NCI-H1092 treated with DMSO at 0.1 percent for 48 hours (cell line): ENCODE measurements at places on chromosomes 2 and 18.

- no peak for DNase-seq
These were observed 77.2 kb upstream of the HPCAL1 start for GRCh38 chr2:10225291-10226037.

DNA sequence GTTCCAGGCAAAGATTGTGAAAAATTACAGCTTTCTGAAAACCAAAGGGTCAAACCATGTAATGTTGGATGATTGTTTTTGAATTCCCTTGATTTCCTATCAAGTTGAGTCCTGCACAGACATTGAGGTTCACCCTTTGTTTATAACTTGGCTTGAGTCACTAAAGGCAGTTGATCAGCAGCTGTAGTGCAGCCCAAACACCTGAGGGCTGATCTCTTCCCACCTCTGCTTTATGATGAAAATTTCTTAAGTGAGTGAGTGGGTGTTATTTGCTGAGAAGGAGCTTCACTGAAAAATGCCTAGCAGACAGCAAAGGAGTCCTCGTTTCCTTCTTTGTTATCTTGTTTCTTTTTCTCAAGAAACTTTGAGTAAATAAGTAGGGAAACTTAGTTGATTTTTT lies 31.9 kb upstream of the BMPR2 start:
- no peak for DNase-seq

DNA sequence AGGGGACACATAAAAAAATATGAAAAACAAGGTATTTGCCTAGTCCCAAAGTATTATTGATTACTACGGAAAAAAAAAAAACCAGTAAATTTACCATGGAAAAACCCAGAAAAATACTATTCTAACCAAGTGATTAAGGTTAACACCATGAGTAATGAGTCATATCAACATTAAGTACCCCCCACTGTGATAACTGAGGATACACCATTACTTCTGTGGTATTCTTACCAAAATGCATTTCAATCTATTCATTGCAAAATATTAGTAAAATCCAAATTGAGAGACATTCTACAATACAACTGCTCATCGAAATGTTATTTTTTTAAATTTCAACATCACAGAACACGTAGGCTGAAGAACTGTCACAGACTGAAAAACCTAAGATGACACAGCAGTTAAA lies 669.8 kb downstream of the ZEB2 start:
- DNase-seq, result no peak

DNA sequence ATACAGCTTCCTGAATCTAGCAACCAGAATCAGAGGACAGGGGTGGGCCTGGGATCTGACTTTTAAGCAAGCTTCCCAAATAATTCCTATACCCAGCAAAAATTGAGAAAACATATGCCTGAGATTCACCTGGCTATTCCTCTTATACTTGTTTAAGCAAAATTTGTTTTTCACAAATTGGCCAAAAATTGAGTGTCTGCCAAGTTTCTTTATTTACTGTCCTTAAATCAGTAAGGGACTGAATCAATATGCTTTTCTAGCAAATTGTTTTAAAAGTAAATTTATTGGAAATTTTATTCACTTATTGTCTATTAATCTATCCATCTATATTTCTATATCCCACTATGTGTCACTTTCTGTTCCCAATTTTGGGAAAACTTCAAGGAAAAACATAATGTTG lies 337.0 kb upstream of the ZNF804A start:
- DNase-seq, result no peak

GRCh38 chr18:35822413-35822812 lies 150.1 kb upstream of the RMP24 start:
- DNase-seq, result no peak

DNA sequence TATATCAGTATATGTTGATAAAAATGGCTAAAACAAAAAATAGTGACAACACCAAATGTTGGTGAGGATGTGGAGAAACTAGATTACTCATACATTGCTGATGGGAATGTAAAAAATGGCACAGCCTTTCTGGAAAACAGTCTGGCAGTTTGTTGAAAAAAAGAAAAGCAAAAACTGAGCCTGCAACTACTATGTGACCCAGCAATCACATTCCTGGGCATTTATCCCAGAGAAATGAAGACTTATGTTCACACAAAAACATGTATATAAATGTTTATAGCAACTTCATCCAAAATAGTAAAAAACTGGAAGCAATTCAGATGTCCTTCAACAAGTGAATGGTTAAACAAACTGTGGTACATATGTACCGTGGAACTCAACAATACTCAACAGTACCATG lies 7.5 kb upstream of the KDSR start:
- no peak for DNase-seq

- peak; percentile 79 for DNase-seq
These were observed 411.8 kb downstream of the SOX11 start for GRCh38 chr2:6103949-6104348.

DNA sequence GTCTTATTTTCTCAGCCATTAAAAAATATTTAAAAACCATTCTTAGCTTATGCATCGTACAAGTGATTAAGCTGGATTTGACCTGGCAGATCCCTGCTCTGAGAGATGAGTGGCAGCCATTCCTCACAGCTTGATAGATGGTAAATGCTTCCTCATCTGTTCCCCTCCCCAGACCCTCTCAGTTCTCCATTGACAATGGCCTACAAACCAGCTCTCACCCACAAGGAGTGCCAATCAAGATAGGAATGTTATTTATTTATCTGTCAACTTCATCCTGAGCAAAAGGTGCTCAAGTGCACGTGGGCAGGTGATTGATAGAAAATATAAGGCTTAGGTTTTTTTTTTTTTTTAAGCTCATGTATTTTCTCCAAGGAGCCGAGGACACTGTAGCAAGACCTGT lies 98.7 kb upstream of the FAM136A start:
- no peak for DNase-seq

DNA sequence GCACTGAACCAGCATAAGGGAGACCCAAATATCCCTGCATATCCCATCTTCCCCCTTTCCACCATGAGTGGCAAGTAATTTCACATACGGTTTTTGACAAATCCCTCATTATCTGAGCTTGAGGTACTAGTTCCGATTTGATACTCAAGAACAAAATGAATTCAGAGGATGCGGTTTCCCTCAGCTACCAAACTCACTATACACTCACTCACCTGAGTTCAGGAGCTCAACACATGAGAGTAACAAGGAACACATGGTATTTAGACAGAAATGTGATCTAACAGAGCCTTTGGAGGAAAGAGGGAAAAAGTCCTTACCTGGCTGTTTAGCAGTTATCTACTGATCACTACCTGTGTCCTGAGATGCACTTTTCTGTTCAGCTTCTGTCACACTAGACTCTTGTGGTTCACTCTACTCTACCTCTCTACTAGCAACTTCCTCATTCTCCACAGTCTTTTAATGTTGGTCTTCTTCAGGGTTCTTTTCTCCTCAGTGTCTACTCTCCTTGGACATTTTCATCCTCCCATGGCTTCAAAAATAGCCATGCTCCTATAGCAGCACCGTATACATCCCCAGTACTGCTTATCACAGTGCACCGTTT lies 25.1 kb downstream of the ASXL2 start:
- DNase-seq, result no peak

- DNase-seq, result no peak
These were observed 160.1 kb upstream of the HNRNPA3 start for GRCh38 chr2:177052471-177052870.

DNA sequence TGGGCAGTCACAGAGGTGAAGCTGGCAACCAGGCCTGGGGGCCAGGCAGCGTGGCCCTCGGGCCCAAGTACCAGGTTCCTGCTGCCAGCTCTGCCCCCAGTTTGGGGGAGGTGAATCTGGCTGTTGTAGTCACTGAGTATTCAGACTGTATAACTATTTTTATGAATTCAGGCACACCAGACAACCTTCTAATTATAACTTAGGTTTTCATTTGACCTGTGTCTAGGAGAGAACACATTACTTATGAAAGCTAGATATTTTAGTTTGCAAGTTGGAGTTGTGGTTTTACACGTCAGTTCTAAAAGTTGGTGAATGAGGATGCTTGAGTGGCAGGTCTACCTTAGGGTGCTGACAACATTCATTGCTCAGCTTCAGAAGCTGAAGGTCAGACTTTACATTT lies 71.7 kb downstream of the LIMS1 start:
- no peak for DNase-seq

DNA sequence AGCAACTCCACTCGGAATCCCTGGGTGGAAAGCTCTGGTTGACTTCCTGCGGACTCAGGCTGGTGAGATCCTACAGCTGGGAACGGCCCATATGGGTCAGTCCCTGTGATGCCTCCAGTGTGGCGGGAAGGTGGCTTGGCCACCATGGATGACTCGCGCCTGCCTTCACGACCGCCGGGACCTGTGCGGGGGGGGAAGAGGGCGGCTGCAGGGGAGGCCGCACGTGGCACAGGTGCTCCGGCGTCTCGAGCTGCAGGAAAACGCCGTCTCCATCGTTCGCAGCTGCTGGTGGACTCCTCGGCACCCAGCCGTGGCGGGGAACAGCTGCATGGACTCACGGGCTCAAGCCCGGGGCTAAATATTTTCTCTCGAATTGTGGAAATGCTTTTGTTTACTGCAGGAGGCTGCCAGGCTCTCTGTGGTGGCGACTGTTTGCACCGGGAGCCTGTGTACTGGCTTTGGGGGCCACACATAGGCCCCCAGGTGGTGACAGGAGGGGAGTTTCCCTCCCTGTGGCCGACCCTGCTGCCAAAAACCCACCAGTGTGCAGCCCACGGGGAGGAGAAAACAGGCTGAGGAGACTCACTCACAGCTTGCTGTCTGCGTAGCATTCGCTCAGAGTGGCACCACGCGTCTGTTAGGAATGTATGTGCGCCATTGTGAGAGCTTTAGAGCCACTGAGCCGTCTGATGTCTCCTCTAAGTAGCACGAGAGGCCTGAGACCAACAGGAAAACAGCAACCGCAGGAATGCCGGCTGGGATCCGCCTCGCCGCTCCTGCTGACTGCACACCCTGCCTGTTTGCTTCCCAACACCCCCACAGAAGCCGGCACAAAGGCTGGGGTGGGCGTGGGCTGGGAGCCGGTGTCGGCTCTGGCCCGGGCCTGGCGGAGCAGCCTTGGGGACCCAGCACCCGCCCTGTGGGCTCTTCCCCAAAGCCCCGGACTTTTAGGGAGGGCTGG lies 89.2 kb downstream of the NFATC1 start:
- DNase-seq, result no peak

- no peak for DNase-seq
These were observed 6.6 kb downstream of the FECH start for GRCh38 chr18:57579934-57580333.

GRCh38 chr2:229686122-229686919 lies 28.0 kb downstream of the DNER start:
- peak; percentile 76 for DNase-seq

- no peak for DNase-seq
These were observed 3.7 kb downstream of the MYL12B start for GRCh38 chr18:3265564-3266033.

- DNase-seq, result peak; percentile 48
These were observed 968.5 kb downstream of the BCL11A start for GRCh38 chr2:59584958-59585357.

DNA sequence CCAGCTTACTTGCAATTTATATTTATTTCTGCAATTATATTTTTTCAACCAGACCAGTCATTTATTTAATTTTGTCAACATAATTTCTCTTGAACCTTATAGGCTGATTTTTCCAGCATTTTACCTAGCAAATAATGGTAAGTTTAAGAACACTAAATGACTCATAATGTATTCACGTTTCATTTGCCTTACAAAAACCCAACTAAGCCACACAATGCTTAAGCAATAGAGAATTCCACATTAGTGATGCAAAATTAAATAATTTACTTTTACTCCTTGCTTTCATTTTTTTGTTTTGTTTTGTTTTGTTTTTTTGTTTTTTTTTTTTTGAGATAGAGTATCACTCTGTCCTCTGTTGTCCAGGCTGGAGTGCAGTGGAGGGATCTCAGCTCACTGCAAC lies 110.4 kb upstream of the VRK2 start:
- no peak for DNase-seq

DNA sequence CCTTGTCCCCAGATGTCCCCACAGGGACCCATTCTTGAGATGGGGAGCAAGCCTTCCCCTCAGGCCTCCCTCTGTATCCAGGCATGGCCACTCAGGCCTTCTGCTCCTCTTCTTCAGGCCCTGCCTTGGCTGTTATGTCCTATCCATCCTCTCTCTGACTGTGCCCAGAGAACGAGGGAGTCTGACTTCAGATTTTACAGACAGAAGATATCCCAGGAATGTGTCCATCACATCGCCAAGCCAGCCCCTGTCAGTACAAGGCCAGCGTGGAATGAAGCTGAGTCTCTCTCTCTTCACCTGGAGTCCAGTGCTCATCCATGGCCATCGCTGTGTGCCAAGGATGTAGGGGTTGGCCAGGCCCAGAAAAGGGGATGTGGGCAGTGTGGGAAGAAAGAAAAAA lies 57.6 kb downstream of the SDC1 start:
- no peak for DNase-seq

GRCh38 chr2:112160283-112161250 lies 22.4 kb downstream of the FBLN7 start:
- DNase-seq, result no peak

GRCh38 chr2:26316041-26316440 lies 29.9 kb upstream of the SELENOI start:
- no peak for DNase-seq

DNA sequence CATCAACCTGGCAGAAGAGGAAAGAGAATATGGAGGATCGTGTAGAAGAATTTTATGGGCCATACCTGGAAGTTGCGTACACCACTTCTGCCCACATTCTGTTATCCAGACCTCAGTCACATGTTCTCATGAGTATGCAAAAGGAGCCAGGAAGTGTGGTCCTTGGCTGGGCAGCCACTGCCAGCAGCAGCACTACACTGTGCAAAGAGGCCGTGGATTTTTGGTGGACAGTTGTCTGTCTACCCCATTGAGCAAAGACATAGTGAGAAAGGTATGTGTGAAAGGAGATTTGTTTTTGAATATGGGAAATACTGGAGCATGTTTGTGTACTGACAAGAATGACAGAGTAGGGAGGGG lies 68.1 kb downstream of the SDC1 start:
- DNase-seq, result no peak

- DNase-seq, result no peak
These were observed 142.0 kb downstream of the CCDC85A start for GRCh38 chr2:56325661-56326345.

DNA sequence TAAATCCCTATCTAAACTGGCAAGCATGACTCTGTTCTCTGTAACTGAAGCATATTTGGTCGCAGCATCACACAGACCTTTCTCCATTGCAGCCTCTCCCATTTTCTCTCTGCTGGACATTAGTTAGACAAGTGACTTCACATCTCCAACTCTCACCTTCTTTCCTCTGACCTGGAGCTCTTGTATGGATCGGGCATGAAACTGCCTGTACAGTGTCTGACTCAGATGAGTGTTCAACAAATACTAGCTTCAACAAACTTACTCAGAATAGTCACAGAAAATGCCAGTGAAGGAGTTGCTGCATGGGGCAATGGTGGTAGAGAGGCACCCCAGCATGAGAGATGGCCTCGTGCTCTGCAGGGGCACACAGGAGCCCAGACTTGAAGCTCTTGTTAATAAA lies 104.7 kb upstream of the COPS8 start:
- no peak for DNase-seq

DNA sequence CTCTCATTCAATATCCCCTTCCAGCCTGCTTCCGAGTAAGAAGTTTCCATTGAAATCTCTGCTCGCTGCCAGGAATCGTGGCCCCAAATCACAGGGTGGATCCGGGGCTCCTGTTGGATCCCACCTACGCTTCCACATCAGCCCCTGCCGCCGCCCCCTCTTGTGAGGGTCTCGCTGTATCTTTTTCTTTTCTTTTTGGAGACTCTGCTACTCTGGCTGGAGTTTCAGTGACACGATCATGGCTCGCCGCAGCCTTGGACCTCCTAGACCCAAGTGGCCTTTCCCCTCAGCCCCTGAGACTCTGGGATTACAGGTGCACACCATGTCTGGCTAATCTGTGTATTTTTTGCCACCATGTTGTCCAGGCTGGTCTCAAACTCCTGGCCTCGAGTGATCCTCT lies 246.8 kb upstream of the PXDN start:
- DNase-seq, result no peak
